ENCODE measurements at places on chromosomes 3 and 15.

GRCh38 chr15:52018244-52018643, 775 bp upstream of the MAPK6 start:
- no peak for DNase-seq

DNA sequence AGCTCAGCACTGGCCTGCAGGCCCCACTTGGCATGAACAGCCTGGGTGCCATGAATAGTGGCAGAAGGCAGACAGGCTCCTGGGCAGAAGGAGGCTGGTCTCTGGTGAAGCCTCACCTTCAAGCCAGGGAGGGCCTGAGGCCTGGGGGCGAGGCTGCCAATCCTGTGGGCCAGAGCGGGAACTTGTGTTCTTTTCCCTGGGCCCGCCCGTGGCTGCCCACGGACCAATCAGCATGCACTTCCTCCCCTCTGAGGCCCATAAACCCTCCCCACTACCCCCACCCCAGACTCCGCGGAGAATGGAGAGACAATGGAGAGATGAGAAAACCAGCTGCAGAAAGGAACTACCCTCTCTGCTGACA, 283.8 kb upstream of the ROBO1 start:
- no peak for DNase-seq

DNA sequence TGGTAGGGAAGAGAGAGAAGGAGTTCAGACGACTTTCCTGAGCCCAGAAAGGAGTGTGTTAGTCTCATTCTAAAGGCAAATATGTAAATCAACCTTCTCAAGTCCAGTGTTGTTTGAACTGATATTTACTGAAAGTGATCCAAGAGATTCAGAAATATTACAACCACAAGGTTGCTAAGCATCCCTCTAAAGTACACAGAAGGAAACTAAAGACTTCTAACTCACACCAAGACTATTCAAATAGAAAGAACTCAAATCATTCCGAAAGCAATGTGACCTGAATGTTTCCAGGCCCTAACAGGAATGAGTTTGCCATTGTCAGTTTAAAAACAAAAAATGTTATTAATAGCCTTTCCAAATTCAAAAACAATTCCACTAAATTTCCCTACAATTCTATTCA, 56.9 kb upstream of the VGLL3 start:
- DNase-seq = no peak

- DNase-seq = no peak
These were observed 174.2 kb upstream of the SLC2A2 start for GRCh38 chr3:171200750-171201088.

- no peak for DNase-seq
These were observed 27.2 kb downstream of the PLD1 start for GRCh38 chr3:171783086-171783485.

GRCh38 chr15:66789029-66790025, 87.3 kb downstream of the SMAD6 start:
- no peak for DNase-seq

- no peak for DNase-seq
These were observed 171.8 kb upstream of the LPP start for GRCh38 chr3:187982142-187982541.

DNA sequence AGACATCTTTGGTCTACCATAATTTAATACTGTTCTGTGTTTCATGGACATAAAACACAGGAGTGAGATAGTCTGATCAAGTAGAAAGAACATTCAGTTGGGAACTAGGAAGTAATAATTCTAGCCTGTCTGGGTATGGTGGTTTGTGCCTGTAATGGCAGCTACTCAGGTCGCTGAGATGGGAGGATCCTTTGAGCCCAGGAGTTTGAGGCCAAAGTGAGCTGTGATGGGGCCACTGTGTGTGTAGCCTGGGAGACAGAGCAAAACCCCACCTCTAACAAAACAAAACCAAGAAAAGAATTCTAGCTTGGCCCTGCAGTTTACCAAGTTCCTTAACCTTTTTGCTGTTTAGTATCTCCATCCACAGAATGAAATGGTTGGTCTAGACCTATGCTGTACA, 36.8 kb downstream of the KAT2B start:
- no peak for DNase-seq

- DNase-seq = no peak
These were observed 36.9 kb upstream of the SKIL start for GRCh38 chr3:170320461-170321121.

GRCh38 chr15:55897560-55898336, 95.7 kb downstream of the NEDD4 start:
- DNase-seq = no peak

GRCh38 chr3:70703305-70704102, 391.1 kb upstream of the MDFIC2 start:
- DNase-seq = no peak

DNA sequence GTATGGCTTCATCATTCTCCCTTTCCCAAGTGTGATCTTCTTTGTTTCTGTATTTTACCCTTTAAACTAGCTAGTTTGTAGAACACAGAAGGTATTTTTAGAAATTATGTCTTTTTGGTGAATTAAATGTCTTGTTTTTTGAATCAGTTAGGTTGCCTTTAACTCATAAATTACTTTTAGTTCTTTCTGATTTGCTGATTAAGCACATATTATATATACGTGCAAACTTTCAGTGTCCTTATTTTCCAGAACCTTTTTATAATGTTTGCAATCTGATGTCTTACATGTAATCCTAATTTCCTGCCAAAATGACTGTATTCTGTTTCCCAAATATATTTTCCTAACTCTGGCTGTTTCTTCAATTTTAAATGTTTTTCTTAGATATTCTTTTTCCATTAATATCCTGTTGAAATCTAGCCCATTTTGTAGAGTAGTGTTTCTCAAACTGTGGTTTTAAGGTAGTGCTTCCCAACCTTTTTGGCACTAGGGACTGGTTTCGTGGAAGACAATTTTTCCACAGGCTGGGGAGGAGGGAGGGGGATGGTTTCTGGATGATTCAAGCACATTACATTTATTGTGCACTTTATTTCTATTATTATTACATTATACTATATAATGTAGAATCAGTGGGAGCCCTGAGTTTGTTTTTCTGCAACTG, 51.8 kb downstream of the CHD2 start:
- no peak for DNase-seq

GRCh38 chr15:25850154-25851111, 12.7 kb downstream of the ATP10A start:
- DNase-seq = peak; percentile 44

DNA sequence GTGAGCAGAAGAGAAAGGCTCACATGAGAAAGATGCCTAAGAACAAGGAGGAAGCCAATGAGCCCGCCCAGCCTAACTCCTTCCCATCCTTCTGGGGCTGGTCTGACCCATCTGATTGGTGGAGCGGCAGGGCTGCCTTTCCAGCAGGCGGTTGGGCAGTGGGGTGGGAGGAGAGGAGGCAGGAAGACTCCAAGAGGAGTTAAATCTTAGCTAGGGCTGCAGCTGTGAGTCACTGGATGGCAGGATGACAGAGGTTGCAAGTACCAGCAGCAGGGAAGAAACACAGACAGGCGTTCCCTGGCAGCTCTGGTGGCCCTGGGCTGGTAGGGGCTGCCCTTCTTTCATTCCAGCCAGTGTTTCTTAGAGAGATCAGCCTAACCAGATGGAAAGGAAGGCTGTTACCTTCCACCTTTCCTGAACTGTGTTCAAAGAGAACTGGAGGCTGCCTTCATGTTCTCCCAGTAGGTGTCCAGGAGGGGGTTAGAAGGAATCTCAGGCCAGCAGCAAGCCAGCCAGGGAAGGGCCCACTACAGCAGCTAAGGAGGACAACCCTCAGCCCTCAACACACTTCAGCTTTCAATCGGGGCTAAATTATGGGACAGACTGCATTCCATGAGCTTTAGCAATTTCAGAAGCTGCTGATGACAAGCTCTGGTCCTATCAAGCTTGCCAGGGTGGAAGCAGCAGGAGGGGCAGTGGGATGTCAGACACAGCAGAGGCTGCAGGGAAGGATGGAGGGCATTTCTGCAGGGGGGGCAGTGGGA, 50.3 kb downstream of the CHSY1 start:
- no peak for DNase-seq

GRCh38 chr15:31078471-31078870, 23.1 kb downstream of the TRPM1 start:
- no peak for DNase-seq

- no peak for DNase-seq
These were observed 525 bp downstream of the NPTN start for GRCh38 chr15:73632670-73633058.

- DNase-seq = no peak
These were observed 22.1 kb upstream of the WDR49 start for GRCh38 chr3:167675848-167676247.

DNA sequence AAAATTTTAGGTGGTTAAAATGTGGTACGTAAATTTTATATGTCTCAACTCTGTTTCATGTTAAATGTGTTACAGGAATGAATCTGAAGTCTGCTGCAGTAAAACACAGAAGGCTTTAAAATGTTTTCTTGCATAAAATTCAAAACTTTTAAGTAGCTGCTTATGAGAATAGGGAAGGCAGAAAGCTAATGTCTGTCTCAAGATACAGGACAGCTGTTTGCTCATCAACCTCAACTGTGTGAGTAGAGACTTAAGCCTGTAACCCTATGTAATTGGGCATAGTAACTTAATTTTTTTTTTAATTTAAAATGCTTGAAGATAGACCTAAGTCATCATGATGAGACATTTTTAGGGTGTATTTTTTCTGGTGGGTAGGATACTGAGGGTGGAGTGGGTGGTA, 38.9 kb downstream of the ZFAND6 start:
- DNase-seq = no peak

DNA sequence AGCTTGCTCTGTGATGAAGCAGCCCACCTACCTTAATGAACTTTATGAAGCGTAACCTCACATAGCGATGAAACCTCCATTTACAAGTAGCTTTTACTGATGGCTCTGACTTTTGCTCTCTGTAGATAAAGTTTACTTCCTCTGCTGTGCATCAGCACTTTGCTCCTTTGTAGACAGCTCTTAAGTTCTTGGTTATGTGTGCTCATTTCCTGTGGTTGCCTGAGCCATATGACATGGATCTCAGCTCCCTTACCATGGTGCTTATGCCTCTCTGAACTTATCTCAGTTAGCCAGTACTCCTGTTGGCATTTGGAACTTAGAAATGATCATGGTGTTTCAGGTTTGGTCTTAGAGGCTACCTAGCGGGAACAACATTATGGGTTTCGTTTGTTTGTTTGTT, 7.8 kb downstream of the MFSD1 start:
- no peak for DNase-seq

- no peak for DNase-seq
These were observed 30.5 kb downstream of the PCSK6 start for GRCh38 chr15:101458908-101459578.

GRCh38 chr15:90227816-90228772, 5.6 kb downstream of the CIB1 start:
- DNase-seq = no peak

GRCh38 chr15:67778968-67779548, 46.3 kb upstream of the SKOR1 start:
- DNase-seq = no peak

GRCh38 chr3:40837300-40837699, 312.5 kb downstream of the ZNF621 start:
- DNase-seq = no peak

- no peak for DNase-seq
These were observed 26.3 kb downstream of the FAN1 start for GRCh38 chr15:30929982-30930381.

DNA sequence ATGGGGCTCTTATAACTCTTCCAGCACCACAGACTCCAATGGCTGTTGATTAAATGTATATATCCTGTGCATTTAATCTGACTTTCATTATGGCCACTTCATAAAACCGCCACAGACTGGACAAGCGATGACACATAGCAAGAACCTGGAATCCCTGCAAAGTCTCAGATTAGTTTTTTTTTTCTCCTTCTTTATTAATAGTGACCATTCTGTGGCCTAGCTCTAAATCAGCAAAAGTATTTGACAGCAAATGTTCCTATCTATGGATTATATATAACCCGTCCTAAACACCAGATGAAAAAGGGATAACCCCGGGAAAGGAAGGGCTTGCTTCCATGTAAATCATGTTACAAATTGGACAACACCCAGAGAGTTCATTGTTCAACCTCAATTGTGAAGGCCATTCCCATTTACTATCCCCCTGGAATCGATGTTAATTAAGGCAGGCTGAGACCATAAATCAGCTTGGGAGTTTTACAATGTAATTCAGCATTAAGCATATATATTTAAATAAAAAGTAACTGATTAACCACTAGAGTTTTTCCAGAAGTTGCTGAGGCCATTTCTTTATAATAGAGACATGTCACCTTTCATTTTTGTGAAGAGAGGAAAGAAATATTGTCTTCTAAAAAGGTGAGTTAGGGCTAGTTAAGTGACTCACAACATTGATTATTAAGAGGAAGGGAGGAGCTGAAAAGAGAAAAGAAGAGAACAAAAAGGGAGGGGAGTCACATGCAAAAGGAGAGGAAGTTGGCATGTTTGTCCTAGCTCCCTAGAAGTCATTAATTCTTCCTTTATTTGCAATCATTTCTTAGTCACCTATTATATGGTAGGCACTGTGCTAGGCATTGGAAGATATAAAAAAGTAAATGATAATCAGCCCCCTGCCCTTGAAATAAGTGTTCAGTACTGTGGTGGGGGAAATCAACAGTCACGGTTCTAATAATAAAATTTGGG, 26.2 kb downstream of the ALDH1A2 start:
- no peak for DNase-seq

DNA sequence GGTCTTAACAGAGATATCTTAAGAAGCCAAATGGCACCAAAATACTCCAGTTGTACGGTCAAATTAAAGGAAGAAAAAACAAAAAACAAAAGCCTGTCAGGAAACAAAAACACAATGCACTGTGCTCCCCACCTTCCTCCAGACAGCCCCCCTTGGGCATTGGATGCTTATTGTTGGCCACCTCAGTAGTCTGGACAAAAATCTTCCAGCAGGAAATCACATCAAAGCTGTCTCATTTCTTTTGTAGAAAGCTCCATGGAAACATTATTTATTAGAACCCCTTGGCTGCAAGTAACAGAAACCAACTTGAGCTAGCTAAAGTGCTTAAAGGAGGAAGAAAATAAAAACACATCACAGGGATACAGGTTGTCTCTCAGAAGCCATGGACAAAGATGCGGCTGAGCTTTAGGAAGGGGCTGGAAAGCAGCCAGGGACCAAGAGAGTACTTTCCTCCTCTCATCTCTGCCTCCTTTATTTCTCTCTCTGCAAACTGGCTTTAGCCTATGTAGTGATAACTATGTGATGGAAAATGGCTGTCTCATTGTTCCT, 651.5 kb upstream of the ADAMTS9 start:
- DNase-seq = no peak

DNA sequence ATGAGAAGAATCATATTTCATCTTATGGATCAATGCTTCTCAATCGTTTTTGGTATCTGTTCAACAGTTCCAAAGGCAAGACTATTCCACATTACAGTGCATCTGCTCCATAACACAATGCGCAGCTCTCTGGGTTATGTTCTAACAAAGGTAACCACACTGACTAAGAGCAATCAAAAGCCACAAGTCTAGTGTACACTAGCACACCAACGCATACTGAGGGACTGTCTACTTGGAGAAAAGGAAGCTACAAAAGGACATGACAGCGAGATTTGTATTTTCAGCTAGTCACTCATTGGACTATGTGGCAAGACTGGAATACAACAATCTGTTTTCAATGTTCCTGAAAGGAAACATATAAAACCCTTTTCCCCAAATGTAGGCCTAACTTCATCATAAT, 35.8 kb downstream of the SETD2 start:
- no peak for DNase-seq

Measured in stimulated activated CD8-positive, alpha-beta memory T cell treated with anti-CD3 and anti-CD28 coated beads, Interleukin-7, amount 100 ng/mL, for 1 hour (primary cell).